ENCODE measurements at places on chromosomes 2 and 18.

GRCh38 chr18:21700528-21701075 lies 4.0 kb downstream of the ABHD3 start:
- no peak for DNase-seq

GRCh38 chr2:111954602-111955332 lies 56.4 kb downstream of the MERTK start:
- no peak for DNase-seq

DNA sequence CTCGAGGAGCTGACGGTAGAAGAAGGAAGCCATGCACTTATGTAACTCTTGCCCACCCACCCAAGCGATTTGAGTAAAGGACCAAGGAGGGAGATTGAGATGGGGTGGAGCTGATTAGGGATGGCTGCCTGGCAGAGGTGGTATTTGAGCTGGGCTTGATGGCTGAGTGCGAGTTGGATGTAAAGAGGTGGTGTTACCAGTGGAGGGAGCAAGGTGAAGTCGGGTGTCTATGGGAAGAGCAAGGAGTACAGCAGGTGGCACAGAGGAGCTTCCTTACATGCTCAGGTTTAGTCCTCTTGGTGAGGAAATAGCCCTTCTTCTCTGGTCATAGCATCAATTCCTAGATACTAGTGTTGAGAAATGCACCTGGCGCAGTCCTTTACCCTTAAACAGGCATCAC lies 294.2 kb upstream of the SKOR2 start:
- DNase-seq = no peak

- no peak for DNase-seq
Observed at GRCh38 chr2:151855111-151855510, 26.9 kb upstream of the ARL5A start.

- no peak for DNase-seq
Observed at GRCh38 chr18:32688821-32689220, 84.0 kb downstream of the KLHL14 start.

DNA sequence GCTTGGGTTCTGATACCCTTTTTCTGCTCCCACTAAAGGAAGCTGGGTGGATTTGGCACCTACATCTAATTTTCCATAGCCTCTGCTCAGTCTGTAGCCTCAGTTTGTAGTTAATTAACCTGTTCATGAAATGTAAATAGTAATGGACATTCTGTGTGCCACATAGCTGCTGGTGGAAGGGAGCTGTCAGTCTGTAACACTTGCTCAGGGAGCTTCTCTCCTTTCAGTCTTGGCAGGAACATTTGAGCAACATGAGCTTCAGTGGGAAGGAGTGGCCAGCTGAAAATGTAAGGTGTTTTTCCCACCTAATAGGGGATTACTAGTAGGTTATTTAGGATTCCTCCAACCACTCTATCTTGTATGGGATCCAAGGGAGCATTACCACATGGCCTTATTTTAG lies 203.4 kb downstream of the ASXL3 start:
- DNase-seq = no peak

- DNase-seq = no peak
Observed at GRCh38 chr2:239371726-239372686, 28.8 kb downstream of the HDAC4 start.

GRCh38 chr2:208929139-208929864 lies 494.5 kb upstream of the MAP2 start:
- no peak for DNase-seq

DNA sequence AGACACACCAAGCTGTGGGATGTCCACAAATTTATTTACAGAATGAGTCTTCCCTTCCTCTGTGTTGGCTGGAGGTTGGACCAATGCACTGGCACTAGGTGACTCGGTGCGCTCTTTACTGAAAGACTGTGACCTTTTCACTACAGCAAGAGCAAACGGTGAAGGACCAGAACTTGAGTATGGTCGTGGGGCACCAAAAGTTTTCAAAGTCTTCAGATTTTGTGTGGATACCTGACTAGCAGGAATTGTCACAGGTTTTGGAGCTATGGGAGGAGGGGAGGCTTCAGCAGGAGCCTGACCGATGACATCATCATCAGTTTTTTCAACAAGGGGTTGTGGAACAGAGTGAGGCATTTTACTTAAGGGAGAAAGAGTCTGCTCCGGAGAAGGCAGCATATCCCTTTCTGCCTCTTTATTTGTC lies 73.0 kb upstream of the GRB14 start:
- DNase-seq = no peak

DNA sequence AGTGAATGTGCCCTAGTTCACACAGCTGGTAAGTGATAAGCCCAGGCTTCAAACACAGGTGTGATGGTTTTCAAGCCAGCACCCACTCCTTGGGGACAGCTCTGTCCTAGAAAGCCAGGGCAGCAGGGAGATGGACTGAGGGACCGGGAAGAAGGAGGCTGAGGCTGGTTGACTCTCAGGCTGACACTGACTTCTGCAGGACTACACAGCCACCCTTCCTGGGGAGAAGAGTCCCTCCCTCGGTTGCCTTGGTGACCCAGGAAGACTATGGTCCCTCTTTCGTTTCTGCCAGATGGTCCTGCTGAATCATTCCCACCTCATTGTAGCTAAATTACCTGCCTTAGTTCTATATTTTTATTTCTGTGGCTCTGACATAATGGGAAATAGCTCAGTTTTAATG lies 11.3 kb upstream of the FSHR start:
- DNase-seq = no peak

DNA sequence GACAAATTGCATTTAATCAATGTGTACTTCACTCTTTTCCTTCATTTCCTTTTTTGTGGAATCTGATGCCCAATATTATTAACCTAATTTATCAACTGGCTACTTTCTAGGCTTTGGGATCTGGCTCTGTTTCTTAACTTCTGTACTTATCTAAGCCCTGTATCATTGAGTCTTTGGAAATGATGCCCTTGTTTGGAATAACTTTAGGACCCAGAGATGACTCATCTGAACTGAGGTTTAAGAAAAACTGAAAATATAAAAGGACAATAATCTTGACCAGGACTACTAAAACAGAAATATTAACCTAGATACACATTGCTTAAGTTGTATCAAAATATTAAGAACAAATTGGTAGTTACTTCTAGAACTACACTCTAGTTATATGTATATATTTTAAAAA lies 600.8 kb downstream of the CPS1 start:
- no peak for DNase-seq

DNA sequence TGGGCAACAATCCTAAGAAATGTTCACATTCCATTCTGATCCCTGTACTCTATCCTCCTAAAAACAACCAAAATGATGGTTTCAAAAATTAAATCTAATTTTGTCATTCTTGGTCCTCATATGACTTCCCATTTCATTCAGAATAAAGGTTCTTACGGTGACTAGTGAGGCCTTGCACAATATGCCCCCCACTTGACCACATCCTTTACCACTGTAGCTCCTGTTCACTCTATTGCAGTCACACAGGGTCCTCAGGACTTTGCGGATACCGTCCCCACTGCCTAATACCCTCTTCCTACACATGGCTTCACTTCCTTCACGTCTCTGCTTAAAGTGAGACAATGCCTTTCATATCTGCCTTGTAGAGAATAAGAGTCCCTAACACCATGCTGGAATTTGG lies 1058.7 kb upstream of the KLHL29 start:
- DNase-seq = no peak

- DNase-seq = no peak
Observed at GRCh38 chr2:8882094-8882493, 44.7 kb upstream of the KIDINS220 start.

GRCh38 chr18:7535436-7536205 lies 31.5 kb upstream of the PTPRM start:
- DNase-seq = no peak

- no peak for DNase-seq
Observed at GRCh38 chr18:9000733-9001132, 101.8 kb upstream of the NDUFV2 start.

- DNase-seq = no peak
Observed at GRCh38 chr2:238457927-238458324, 31.2 kb downstream of the ASB1 start.

GRCh38 chr2:197054437-197054836 lies 127.9 kb upstream of the PGAP1 start:
- DNase-seq = no peak

- DNase-seq = no peak
Observed at GRCh38 chr18:76528477-76529432, 33.7 kb upstream of the ZNF516 start.

DNA sequence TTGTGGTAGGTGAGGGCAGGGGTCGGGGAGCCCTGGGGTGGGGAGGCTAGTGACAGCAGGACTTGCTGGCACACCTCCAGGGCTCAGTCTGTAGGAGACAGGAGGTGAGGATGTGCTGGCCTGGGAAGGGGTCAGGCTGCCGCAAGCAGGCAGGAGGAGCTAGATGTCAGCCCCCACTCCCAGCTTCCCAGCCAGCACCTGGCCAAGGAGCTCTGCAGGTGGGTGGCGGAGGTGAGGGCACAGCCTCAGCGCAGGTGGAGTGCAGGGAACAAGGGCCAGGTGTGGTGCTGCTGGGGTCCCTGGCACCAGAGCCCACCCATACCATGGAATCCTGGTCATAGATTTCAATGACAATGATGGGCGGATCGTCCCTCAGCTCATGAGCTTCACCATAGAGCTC lies 2.9 kb downstream of the OTOF start:
- no peak for DNase-seq

GRCh38 chr2:46390036-46390435 lies 89.3 kb upstream of the TMEM247 start:
- no peak for DNase-seq

- DNase-seq = no peak
Observed at GRCh38 chr2:216632346-216632951, 771 bp upstream of the IGFBP2 start.

DNA sequence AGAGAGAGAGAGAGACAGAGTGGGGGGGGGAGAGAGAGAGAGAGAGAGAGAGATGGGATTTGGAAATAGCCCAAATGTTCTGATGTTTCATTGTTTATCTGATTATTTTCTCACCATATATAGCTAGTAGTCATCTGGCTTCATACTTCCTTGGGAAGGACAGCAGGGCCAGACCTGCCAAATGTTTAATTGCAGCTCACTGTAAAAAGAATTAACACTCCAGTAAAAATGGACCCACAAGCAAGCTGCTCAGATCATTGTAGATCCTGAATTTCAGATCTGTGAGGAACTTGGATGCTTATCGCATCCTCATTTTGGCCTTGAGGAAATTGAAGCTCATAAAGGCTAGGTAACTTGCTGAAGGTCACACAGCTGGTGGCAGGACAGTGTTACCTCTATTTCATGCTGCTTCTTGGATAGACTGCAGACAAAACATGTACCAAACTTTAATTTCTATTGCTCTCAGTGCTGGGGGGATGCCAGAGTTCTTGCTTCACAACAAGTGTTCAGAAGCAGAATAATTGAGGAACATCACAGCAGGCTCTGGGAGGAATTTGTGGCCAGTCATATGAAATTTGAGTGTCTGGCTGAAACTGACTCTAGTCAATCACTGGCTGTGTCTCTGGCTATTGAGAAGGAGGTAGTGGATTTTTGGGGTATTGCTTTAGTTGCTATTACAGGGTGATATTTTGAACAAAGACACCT lies 223.5 kb downstream of the PIK3C3 start:
- DNase-seq = no peak

GRCh38 chr2:10157293-10157692 lies 34.8 kb downstream of the RRM2 start:
- no peak for DNase-seq

DNA sequence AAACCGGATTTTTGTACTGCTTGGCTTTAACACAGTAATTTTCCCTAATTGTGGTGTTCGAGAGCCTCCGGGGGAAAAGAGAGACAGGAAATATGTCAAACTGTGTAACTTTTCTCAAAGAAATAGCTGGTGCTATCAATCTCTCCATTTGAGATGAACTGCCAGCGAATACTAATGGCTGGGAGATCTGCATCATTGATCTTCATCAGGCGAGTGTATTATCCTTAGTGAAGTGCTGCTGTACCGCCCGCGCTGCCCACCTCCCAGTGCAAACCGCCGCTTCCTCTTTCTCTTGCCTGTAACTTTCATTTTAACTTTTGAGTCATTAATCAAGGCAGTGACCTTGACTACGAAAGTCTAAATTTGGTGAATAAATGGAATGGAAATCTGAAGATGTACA lies 246.1 kb upstream of the ST6GAL2 start:
- DNase-seq = no peak

DNA sequence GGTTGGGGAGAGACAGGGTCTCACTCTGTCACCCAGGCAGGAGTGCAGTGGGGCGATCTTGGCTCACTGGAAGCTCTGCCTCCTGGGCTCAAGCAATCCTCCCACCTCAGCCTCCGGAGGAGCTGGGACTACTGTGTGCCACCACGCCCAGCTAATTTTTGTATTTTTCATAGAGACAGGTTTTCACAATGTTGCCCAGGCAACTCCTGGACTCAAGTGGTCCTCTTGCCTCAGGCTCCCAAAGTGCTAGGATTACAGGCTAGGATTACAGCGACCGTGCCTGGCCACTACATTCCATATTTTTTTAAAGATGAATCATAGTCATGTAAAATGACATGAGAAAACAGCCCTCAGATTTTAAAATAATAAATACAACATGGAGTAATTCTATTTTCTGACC lies 32.3 kb downstream of the CWC22 start:
- no peak for DNase-seq

- DNase-seq = no peak
Observed at GRCh38 chr2:232038251-232038880, 76.9 kb downstream of the DIS3L2 start.

- DNase-seq = no peak
Observed at GRCh38 chr2:118844261-118845004, 3.0 kb downstream of the EN1 start.

DNA sequence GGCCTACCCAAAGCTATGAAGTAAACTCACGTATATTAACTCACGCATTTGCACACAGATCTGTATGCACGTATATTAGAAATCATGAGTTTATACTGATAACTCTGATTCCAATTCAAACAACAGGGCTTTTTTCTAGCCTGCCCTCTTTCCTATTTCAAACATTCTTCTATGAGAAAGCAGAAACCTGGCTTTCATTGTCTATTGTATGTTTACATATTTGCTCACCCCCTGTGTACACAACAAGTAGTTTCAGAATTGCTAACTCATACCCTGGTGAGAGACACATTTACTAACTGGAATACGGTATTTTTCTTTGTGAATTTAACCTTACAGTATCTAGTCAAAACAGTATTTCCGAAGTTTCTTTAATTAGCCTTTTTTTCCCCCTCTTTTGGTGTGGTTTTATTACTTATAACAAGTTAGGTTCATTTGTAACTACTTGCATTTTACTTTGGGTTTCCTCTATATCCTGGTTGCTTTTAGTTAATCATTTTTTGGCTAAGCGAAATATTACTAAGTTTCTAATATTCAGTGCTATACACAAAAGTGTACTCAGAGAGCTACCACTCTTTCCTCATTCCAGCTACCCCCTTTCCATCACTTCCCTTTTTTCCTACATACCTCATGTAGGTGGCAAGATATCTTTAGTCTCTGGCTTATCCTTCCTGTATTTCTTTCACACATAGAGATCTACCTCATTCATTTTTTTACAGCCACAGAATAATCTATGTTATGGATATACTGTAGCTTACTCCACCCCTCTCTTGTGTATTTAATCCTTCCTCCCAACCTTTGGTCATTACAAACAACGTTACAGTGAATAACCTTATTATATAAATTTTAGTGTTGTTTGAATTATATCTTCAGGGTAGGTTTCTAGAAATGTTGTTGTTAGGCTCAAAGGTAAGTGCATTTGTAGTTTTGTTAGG lies 112.7 kb upstream of the BCL2L11 start:
- no peak for DNase-seq
